ENCODE measurements at places on chromosomes 4 and X.

DNA sequence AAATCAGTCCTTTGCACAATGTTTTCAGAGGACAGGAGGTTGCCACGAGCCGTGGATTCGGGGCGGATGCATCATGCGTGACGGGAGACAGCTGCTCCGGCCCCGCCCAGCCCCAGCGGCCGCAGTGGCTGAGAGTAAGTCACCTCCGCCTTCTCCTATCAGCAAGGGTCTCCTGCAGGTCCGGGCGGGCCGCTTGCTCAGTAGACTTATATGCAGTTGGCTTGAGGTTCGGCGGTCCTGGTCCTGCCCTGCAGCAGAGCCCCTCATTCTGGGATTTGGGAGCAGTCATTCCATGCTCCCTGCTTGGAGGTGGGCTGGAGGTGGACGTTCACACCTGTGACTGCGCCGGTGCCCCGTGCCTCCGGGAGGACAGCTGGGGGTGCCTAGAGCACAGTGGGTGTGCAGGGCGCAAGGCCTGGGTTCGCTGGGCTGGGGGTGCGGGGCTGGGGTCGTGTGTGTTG is 86.3 kb upstream of the ADRA2C start:
- no peak for DNase-seq

DNA sequence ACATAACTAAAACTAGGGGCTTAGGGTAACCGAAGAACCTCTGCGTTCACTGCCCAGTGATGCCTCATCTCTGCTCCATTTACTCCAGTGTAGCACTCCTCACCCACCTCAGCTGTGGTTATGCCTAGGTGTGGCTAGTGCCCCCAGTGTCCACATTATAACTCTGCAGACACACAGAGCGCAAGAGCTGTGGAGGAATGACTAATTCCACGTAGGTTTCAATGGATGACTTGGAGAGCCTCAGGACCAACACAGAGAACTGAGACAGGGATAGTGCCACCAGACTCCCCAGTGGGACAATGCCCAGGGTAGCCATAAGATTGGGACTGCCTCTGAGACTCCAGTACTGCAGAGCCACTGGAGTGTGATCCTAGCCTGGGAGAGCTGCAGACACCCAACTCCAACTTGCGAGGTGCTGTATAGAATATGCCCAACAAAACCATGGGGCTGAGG is 542.4 kb upstream of the DIPK2B start:
- no peak for DNase-seq

GRCh38 chr4:149845743-149846142 is 30.1 kb upstream of the IQCM start:
- no peak for DNase-seq

DNA sequence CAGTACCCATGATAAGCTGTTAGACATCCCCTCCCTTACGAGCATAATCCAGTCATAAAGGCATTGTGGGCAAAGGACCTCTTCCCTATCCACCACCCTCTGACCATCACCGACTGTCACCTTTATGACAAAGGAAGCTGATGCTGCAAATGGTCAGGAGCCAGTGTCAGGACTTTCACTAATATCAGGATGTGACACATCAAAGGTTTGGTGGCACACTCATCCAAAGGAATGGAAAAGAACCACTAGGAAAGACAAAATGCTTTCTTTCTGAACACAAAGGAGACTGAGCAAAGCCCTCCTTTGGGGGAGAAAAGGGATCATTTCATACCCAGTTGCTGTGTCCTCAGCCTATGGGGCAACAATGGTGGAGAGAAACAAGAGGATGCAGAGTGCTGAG is 66.9 kb upstream of the PROM1 start:
- DNase-seq = no peak

GRCh38 chr4:97558204-97558778 is 585.0 kb downstream of the STPG2 start:
- no peak for DNase-seq

DNA sequence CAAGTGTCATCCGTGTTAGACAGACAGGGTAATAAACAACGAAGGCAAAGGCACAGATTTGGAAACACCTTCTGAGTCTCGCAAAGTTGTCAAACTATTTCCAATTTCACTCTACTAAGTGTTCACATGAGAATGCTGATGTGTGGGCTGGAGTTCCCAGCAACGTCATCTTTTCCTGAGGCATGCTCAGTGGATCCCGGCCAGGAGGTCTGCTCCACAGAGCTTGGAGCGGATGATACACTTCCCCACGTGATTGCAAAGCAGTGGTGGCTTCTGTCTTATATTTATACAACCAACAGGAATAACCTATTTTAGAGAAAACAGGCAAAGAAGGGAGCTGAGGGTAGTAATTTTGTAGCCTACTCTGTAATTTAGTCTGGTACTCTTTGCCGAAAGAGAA is 40.1 kb upstream of the PDK3 start:
- DNase-seq = no peak

GRCh38 chr4:122053186-122053585 is 98.9 kb upstream of the BLTP1 start:
- no peak for DNase-seq

DNA sequence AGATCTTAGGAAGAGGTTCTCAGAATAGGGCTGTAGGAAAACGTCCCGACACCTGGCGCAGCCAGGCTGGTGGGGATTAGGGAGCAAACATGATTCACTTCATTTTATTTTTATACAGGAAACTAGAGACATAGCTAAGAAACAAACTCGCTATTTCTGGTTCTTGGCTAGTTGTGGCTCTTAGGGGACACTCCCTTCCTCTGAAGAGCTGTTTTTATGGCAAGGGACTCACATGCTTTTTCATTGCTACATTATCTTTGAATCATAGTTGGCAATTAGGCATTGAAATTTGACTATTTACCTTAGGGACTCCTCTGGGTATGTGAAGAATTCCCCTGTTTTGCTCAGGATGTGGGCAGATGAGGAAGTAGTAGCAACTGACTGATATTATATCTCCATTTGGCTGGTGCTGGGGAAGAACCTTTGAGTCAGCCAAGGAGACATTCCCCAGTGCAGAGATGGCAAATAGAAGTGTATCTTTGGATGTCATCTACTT is 174.5 kb downstream of the SMIM20 start:
- DNase-seq = no peak

- DNase-seq = no peak
These were observed 42.0 kb upstream of the PROM1 start for GRCh38 chr4:16125571-16126445.

DNA sequence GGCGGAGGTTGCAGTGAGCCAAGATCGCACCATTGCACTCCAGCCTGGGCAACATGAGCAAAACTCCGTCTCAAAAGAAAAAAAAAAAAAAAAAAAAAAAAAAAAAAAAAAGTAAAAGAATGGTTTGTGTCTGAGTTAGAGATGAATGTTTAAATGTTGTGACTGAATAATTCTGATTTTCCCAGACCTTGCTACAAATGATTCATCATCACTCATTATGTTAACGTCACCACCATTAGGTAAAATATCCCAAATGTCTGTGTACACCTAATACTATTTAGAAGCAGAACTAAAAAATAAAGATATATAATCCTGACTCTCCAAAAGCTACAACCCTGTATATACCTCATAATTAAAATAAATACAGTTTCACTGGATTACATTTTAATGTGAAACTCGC is 70.8 kb downstream of the HHIP start:
- DNase-seq = no peak

GRCh38 chrX:7614616-7615015 is 228.4 kb upstream of the VCX start:
- DNase-seq = no peak

DNA sequence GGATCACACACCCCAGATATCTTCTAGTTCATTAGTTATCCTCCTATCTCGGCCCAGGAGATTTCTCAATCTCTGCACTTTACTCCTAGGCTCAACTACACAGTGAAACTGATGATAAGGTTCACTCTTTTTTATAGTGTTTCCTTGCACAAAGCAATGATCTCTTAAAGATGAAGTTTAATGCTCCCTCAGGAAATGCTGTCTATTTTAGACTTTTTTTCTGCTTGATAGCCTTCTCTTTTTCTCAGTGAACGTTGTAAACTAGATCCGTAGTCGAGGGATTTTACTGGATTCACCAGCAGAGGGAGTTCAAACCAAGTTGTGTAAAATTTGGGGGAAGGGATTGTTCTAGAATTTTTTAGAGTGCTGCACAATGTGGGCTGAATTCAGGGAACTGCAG is 269.6 kb downstream of the GBA3 start:
- DNase-seq = no peak

Measured in stimulated activated CD8-positive, alpha-beta memory T cell treated with anti-CD3 and anti-CD28 coated beads, Interleukin-4, amount 100 ng/mL, for 4 hours (primary cell).